ENCODE measurements at places on chromosomes 2 and 18.

- no peak for DNase-seq
Measured at GRCh38 chr2:16728351-16729136, 62.9 kb upstream of the CYRIA start.

- no peak for DNase-seq
Measured at GRCh38 chr18:3529601-3530000, 79.6 kb downstream of the TGIF1 start.

GRCh38 chr2:54673501-54673998 is 49.9 kb upstream of the EML6 start:
- no peak for DNase-seq

DNA sequence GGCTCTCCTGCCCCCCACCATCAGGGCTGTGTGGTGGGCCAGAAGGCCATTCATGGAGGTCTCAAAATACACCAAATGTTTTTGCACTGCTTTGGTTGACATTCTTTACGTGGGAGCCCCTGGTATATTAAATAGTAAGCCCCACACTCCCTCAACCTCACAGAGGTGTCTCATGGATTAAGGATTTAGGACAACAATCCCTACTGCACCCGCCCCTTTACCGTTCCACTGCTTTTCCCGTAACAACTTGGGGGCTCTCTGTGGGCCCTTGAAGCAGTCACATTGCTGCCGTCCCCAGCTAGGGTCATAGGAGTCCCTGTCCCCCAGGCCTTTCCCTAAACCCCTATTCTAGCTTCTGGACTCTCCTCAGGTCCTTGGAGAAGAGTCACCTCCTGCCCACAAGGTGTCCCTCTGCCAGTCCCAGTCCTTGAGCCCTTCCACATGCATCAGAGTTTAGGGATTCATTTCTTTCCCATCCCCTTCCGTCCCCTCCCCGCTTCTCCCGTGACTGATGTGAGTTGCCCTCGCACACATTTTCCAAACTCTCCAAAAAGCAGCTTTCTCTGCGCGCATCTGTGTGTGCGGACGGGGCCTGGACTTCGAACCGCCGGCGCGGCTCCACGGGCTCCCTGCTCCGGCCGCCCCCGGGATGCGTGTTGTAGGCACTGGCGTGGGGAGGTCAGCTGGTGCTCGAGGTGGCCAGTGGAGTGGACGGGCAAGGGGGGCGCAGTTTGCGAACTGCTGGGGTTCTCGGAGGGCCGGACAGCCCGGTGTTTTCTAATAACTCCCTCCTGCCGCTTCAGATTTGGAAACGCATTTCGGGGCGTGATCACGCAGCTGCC is 84.8 kb downstream of the LYPD1 start:
- no peak for DNase-seq

GRCh38 chr18:13562494-13563029 is 163.8 kb downstream of the FAM210A start:
- DNase-seq = no peak

DNA sequence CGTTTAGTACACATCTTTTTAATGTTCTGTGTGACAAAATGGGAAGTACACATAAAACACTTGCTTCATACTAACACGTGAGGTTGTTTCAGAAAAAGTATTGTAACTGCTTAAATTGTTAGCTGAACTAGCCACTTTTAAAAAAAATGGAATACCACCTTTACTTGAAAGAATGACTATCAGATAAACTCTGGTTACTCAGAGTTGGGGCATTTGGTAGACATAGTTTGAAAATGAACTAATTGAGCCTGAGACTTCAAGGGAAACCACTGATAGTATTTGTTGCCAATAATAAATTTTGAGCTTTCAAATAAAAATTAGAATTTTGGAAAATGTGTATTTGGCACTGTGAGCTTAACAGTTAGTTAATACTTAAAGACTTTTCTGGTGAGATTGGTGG is 103.0 kb upstream of the FBXO11 start:
- no peak for DNase-seq

DNA sequence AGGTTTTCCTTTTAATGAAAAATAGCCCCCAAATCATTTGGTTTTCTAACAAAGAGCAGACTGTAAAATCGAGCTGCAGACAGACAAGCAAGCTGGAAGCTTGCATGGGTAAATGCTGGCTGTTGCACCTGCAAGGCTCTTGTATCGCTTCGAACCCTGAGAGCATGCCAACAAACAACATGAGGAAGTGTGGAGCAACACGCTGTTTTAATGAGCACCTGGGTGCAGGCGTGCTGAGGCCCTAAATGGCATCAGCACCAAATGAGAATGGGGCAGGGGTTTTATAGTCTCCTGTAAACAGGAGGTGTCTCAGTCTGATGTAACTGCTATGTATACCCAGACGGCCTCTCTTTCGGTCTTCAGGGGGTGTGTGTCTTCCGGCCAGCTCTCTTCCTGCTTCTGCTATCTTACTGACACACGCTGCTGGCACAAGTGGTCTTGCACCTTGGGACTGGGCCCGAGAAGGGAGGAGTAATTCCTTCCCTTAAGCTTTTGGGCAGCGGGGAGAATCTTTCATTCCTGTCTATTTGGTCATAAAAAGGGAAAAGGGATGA is 31.9 kb upstream of the CDH2 start:
- no peak for DNase-seq

GRCh38 chr18:58101291-58101794 is 57.3 kb downstream of the NEDD4L start:
- no peak for DNase-seq

DNA sequence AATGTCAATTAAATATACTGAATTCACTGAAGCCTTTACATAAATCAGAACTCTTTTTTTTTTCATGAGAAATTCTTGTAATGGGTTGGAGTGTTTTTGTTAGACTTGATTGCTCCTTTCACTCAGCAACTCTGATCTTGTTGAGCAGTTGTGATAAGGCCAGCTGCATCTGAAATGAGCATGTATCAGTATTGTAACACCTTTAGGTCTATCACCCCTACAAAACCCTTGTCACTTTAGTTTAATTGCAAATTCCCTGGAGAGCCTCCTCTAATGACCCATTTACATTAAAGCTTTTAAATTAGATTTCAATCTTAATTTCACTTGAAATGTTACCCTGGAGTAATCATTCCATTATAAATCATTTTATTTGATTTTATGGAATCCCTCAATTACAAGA is 346.8 kb upstream of the TCF4 start:
- DNase-seq = no peak

Data from KG1 (cell line).